ENCODE measurements at places on chromosomes 4 and X. TPM values are rescaled to one million over a fixed set of nuclear protein-coding genes. Genes with fewer than 3 reads are reported as not detected.

DNA sequence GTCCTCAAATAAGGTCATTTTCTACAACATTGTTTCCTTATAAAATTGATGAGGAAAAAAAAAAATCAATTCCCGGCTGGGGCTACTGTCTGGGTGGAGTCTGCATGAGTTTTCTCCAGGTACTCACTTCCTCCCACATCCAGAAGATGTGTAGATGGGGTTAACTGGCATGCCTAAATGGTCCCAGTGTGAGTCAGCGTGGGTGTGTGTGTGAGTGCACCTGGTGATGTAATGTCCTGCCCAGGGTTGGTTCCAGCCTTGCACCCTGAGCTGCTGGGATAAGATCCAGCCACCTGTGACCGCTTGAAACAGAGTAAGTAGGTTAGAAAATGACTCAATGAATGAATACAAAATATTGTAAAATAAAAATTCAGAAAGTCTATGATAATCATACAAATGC is 11.1 kb downstream of the USP26 start:
- no peak overlapping the region for H3K27ac ChIP-seq
- DNase-seq = no peak
- H3K4me1 ChIP-seq = no peaks in the 10 kb centered on the region
- H3K27me3 ChIP-seq = no peaks in the 10 kb centered on the region

SH3TC1 gene
- 1.8 TPM for total RNA-seq

- H3K27me3 ChIP-seq = no peaks in the 10 kb centered on the region
- H3K27ac ChIP-seq = no peak overlapping the region
- no peak overlapping the region for H3K4me3 ChIP-seq
- no peak for DNase-seq
- no peaks in the 10 kb centered on the region for H3K36me3 ChIP-seq
- no peaks in the 10 kb centered on the region for H3K4me1 ChIP-seq
Observed at GRCh38 chr4:62006108-62006507, 806.0 kb downstream of the ADGRL3 start.

- H3K27me3 ChIP-seq = no peaks in the 10 kb centered on the region
- no peak overlapping the region for H3K27ac ChIP-seq
- no peaks in the 10 kb centered on the region for H3K4me1 ChIP-seq
- no peaks in the 10 kb centered on the region for H3K36me3 ChIP-seq
- no peak overlapping the region for H3K4me3 ChIP-seq
- no peak for DNase-seq
Observed at GRCh38 chr4:81600520-81601357, 129.0 kb upstream of the RASGEF1B start.

GJB1 gene
- total RNA-seq = not detected

All from astrocyte (in vitro differentiated cells and primary cell).